ENCODE measurements at places on chromosomes 4 and X.

GRCh38 chrX:84216406-84216805 is 28.4 kb upstream of the RPS6KA6 start:
- peak; percentile 94 for DNase-seq

- no peak for DNase-seq
Observed at GRCh38 chrX:140292961-140293360, 211.9 kb downstream of the SOX3 start.

DNA sequence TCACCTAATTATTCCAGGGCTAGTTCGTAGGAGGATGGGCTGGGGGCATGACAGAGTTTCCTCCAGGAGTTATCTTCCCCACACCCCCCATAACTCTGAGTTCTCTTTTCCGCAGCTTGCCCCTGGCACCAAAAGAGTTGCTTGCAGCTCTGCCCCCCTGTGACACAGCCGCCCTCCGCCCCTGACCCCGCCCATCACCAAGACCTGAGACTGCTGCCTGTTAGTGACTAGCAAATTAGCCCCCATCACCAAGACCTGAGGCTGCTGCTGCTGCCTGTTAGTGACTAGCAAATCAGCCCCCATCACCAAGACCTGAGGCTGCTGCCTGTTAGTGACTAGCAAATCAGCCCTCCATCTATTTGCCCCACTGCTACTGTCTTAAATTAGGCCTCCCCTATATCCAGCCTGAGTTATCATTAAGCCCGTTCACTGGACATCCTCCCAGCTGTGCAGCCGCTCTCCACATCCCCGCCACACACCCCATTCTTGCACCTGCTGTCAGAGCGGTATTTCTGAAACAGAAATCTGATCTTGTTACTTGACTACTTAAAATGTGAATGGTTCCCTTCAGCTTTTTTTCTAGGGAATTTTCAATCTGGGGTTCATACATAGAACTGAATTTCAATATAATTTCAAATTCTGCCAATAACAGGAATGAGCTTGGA is 1.5 kb upstream of the PAPSS1 start:
- no peak for DNase-seq

DNA sequence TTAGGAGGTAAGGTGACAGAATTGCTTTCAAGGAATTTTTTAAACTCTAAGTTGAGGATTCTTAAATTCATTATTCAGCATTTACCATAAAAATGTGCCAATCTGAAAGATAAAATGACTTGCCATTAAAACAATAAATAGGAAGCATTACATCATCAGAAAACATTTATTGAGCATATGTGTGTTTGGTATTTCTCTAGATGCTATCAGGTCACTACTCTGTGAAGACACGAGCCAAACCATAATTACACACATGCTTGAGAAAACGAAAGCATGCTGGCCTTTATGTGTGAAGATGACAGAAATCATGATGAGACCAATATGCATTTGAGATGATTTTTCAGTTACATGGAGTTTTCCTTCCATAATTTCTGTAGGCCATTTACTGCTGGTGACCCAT is 12.3 kb upstream of the IL21 start:
- no peak for DNase-seq

GRCh38 chr4:187393531-187394344 is 601.8 kb upstream of the ZFP42 start:
- DNase-seq = no peak

Data from NCI-H526 (cell line).